ENCODE measurements at places on chromosomes 2 and 18.

DNA sequence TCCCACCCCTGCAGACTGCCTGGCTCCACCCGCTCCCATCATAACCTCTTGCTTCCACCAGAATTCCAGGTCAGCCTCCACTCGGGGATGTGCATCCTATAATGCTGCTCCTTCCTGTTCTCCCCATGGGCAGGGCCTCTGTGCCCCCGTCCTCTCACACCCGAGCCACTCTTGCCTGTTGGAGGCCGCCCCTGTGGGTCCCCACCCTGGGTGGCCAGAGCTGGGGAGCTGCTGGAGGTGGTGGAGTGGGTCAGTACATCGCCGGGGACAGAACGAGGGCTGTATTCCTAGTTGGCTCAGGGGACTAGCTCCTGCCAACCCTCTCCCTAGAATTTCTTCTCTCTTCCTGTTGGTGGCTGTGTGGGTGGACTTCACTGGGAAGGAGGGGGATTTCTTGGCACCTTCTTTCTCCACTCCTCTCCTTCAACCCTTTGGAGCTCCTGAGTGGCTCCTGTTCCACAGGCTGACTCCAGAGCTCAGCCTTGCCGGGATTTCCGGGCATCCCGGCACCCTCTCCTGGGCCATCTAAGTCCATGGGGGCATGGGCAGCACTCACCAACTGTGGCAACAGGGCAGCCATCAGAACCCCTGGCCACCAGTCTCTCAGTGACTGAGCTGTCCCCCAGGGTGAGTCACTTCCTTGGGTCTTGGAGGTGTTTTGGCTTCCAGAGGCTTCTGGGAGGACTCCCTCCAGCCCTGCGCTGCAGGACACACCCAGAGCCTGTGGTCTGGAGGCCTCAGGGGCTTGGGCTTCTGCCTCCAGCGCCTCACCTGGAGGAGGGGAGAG lies 88.2 kb upstream of the MCFD2 start:
- no peak for DNase-seq

GRCh38 chr2:169046440-169047151 lies 15.5 kb upstream of the ABCB11 start:
- no peak for DNase-seq

- no peak for DNase-seq
Observed at GRCh38 chr2:186480991-186481390, 5.1 kb upstream of the ZC3H15 start.

GRCh38 chr2:200786423-200786822 lies 25.3 kb upstream of the BZW1 start:
- DNase-seq: no peak

DNA sequence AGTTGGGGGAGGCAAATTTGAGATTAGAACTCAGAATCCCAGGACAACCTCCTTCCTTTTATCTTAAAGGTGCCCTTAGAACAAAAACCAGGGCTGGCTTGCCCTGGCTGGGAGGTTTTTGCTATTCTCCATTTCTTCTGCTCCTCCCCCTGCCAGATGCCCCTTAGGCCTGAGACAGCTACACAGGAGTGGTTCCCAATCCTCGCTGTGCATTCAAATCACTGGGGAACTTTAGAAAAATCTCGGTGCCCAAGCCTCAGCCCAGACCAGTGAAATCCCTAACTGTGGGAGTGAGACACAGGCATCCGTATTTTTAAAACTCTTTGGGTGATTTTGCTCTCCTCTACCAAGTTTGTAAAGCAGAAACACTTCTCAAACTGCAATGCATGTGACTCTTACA lies 38.8 kb downstream of the LBH start:
- DNase-seq: no peak

- DNase-seq: no peak
Observed at GRCh38 chr2:10328670-10329579, 26.2 kb downstream of the HPCAL1 start.

DNA sequence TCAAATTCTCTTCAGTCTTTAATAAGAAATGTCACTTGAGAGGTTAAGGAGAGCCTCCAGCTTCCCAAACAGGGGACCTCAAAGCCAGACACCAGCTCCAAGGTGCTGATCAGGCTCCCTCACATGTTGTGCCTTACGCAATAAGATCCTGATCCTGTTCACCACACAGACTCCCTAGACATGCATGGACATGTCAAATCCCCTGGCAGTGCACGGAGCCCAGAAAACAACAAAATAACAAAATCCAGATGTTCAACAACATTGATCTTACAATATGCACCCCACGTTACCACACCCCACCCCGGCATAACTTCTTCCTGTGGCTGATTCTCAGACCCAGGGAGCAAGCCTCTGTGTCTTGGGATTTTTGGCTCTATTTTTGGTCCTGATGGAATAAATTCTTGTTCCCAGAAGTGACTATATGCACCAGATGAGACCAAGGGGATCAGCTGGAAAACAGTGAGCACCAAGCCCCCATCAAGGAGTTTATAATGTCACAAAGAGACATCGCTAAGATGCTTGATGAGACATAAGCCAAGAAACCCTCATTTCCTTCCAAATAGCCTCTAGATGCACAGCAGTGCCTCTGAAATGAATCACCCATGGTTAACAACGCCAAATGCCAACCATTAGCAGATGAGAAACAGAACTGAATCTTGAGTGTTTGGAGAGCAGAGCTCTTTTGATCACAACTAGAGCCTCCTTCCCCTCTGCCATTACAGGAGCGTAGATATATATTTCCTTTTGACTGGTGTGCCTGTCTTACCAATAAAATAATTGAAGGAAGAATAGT lies 198.2 kb downstream of the PRKCE start:
- no peak for DNase-seq

- DNase-seq: no peak
Observed at GRCh38 chr2:148577845-148578492, 66.6 kb upstream of the EPC2 start.

DNA sequence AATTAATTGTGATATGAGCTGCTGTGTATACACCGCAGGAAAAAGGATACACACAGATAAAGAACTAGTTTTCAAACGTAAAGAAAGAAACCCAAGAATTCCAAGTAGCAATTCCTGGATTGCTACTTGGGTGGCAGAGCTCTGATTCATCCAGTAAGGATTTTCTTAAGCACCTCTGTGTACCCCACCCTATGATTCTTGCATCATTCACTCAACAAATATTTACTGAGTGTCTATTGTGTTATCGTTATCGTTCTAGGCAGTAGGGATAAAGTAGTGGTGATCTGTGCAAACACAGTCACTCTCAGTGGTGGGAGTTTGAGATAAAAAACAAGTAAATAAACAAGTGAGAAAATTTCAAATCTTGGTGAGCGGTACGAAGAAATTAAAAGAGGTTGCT lies 4.9 kb upstream of the TMEM200C start:
- no peak for DNase-seq

GRCh38 chr2:191539068-191539467 lies 138.9 kb upstream of the NABP1 start:
- no peak for DNase-seq

DNA sequence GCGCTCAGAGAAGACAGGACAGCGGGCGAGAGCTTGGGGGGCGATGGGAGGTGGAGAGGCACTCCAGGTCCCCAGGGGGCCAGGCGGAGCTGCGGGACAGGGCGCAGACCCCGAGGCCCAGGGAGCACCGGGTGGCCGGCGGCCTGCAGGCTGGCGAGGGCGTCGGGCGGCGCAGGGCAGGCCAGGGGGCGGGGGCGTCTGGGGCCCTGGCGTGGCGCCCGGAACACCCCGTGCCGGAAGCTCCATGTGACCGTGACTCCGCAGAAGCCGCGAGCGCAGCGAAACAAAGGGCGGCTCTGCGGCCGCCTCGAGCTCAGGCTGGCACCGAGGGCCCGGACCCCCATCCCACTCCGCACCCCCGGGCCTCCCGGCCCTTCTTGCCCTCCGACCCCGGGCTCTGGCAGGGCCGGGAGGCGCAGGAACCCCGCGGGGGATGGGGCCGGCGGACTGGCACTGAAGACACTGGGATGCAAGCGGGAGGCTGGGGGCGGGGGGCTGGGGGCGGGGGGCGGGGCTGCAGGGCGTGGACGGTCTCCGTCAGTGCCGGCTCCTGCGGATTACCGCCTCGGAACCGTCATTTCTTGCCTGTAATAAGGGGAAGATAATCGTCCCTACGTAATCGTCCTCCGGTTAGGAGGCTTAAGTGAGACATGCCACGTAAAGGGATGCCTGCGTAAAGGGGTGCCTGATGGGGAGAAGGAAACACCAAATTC lies 19.1 kb downstream of the SH2D6 start:
- peak; percentile 68 for DNase-seq
